ENCODE measurements at places on chromosomes 5 and 9.

- H3K27ac ChIP-seq, result no peak overlapping the region
- peaks cover 4% of the 10 kb centered on the region for H3K27me3 ChIP-seq
- H3K4me3 ChIP-seq, result no peak overlapping the region
- H3K36me3 ChIP-seq, result no peaks in the 10 kb centered on the region
These were observed 115.9 kb downstream of the ACTBL2 start for GRCh38 chr5:57366744-57367143.

DNA sequence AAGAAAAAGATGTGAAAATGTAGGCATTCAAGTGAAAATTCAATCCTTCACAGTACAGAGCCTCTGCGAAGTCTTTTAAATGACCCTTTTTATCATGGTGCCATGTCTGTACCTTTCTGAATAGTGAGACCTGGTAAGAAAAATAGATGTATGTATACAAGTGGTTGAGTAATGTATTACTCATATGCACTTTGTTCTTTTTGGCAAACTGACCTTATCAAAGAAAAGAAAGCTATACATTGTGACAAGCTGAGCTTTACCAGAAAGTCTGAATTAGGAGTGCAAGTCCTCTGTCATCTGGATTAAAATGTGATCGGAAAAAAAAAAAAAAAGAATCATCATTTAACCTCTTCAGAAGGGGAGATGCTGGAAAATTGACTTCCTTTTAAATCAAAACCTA is 356.4 kb upstream of the CCNH start:
- H3K27me3 ChIP-seq, result peaks cover 13% of the 10 kb centered on the region
- DNase-seq, result no peak
- no peaks in the 10 kb centered on the region for H3K4me1 ChIP-seq

DNA sequence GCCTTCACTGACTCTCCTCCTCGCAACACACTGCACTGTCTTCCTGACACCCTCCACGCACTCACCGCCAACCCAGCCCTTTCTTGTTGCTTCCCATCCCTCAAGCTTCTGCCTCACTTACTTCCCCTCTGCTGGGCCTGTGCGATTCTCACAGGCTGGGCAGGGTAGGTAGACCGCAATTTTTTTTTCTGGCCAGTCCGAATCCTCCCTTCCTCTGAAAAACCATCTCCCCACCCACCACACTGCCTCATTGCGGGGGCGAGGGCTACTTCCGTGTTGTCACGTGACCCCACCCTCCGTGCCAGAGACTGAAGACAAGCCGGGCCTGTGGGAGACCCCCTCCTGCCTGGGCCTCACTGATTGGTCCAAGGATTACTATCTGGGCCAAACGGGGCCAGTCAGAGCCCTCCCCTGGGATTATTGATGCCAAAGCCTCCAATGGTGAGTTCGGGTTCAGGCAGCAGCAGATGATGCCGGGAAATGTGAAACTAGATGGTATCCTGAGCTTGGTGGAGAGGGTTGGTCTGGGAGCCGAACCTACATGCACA is 73.1 kb downstream of the STK10 start:
- DNase-seq, result peak; percentile 92
- H3K27me3 ChIP-seq, result no peaks in the 10 kb centered on the region
- peaks cover 39% of the 10 kb centered on the region for H3K36me3 ChIP-seq
- peak overlapping the region; percentile 80 for H3K4me3 ChIP-seq
- H3K4me1 ChIP-seq, result peaks cover 74% of the 10 kb centered on the region

- H3K36me3 ChIP-seq, result no peaks in the 10 kb centered on the region
- H3K4me1 ChIP-seq, result no peaks in the 10 kb centered on the region
These were observed 35.6 kb downstream of the MRPL36 start for GRCh38 chr5:1763960-1764605.

Data from activated CD4-positive, alpha-beta T cell treated with anti-CD3 and anti-CD28 coated beads for 36 hours (primary cell).